Esophagus muscularis mucosa (tissue), 4 donors: ENCODE measurements at places on chromosomes 6 and 20. TPM values are rescaled to one million over a fixed set of nuclear protein-coding genes. Genes with fewer than 3 reads are reported as not detected.

DNA sequence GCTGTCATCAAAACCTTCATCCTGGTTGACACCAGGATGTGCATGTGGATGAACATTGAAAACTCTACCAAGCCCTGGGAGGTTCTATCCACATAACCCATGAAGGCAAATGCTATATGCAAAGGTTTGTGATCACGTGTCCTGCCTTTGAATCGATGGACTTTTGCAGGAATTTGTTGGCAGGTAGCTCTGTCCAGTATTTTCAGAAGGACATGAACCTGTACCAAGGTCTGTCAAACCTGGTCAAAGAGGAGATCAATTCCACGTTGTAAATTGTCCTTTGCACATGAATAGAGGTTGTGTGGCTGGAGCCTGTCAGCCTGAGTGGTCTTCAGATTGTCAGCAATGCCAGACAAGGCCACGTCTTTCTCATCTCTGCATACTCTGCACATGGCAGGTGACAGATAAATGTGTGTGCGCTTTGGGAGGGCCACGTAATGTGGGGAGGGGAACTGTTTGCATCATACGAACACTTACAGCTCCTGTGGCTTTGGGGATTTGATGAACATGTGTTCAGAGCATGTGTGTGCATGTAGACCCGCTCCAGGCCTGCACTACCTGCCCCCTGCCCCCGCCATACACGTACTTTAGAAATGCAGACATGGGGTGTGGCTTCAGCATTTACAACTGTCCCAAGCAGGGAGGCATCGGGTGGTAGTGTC, 169.1 kb downstream of the ERMARD start:
- no peaks in the 10 kb centered on the region for H3K36me3 ChIP-seq
- no peak overlapping the region for H3K4me3 ChIP-seq
- no peaks in the 10 kb centered on the region for H3K27me3 ChIP-seq
- H3K27ac ChIP-seq = no peak overlapping the region
- H3K4me1 ChIP-seq = peaks cover 5% of the 10 kb centered on the region

Gene UBE2C
- 0.83 TPM for total RNA-seq

Gene ELOVL5
- total RNA-seq = 55.2 TPM

Gene RAB44
- 0.19 TPM for total RNA-seq

- no peaks in the 10 kb centered on the region for H3K36me3 ChIP-seq
- no peaks in the 10 kb centered on the region for H3K27me3 ChIP-seq
- H3K27ac ChIP-seq = no peak overlapping the region
- H3K4me3 ChIP-seq = no peak overlapping the region
- DNase-seq = no peak
These were observed 12.4 kb downstream of the KATNA1 start for GRCh38 chr6:149636124-149636523.

DNA sequence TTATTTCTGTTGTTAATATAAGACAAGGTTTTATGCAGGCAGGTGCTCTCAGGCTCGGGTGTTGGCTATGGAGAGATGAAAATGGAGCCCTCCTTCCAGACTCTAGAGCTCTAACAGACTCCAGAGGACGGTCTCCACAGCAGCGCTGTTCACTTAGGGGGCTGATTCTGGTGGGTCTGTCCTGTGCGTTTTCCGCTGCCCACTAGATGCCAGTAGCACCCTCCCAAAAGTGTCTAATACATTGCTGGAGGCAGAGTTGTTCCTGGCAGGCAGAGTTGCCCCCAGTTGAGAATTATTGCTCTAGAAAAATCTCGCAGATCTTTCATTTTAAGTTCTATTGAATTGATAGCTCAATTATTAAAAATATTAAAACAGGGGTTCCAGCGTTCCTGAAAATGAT, 109.9 kb downstream of the MAP3K4 start:
- H3K4me3 ChIP-seq = no peak overlapping the region
- peaks cover 65% of the 10 kb centered on the region for H3K36me3 ChIP-seq

DNA sequence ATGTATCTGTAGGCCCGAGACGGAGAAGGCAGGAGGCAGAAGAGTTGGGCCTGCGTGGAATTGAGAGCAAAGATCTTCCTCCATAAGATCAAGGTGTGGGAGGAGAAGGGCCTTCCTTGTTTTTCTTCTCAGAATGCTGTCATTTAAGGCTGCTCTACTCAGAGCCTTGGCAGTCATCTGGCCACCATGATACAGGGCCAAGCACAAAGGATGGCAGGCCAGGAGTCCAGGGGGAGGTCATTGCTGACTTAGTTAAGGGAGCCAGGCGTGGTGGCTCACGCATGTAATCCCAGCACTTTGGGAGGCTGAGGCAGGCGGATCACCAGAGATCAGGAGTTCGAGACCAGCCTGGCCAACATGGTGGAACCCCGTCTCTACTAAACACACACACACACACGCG, 137.1 kb downstream of the BMP7 start:
- peaks cover 37% of the 10 kb centered on the region for H3K27me3 ChIP-seq
- H3K27ac ChIP-seq = no peak overlapping the region
- no peak overlapping the region for H3K4me3 ChIP-seq
- H3K4me1 ChIP-seq = no peaks in the 10 kb centered on the region
- DNase-seq = no peak
